ENCODE measurements at places on chromosomes 4 and X. TPM values are rescaled to one million over a fixed set of nuclear protein-coding genes. Genes with fewer than 3 reads are reported as not detected.

UGT2B17 gene
- not detected for total RNA-seq

DNA sequence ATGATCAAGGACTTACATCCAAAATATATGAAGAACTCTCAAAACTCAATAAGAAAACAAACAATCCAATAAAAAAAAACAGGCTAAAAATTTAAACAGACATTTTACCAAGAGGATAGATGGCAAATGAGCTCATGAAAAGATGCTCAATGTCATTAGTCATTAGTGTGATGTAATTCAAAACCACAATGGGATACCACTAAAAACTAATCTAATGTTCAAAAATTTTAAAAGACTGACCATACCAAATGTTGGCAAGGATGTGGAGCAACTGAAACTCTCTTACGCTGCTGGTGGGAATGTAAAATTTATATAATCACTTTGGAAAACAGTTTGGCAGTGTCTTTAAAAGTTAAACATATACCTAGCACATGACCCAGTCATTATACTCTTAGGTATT is 43.7 kb downstream of the RPS6KA6 start:
- H3K4me3 ChIP-seq = no peak overlapping the region
- no peak for DNase-seq
- H3K4me1 ChIP-seq = no peaks in the 10 kb centered on the region
- no peaks in the 10 kb centered on the region for H3K36me3 ChIP-seq
- no peak overlapping the region for H3K27ac ChIP-seq

IRS4 gene
- total RNA-seq = 70.1 TPM

SLC34A2 gene
- 0.12 TPM for total RNA-seq

GRCh38 chrX:9132036-9132638 is 98.2 kb upstream of the FAM9B start:
- H3K4me1 ChIP-seq = no peaks in the 10 kb centered on the region
- no peak overlapping the region for H3K4me3 ChIP-seq
- DNase-seq = no peak
- H3K27ac ChIP-seq = no peak overlapping the region

GRCh38 chr4:106582103-106582502 is 213.5 kb upstream of the GIMD1 start:
- DNase-seq = no peak
- H3K36me3 ChIP-seq = no peaks in the 10 kb centered on the region
- no peaks in the 10 kb centered on the region for H3K27me3 ChIP-seq
- H3K4me1 ChIP-seq = no peaks in the 10 kb centered on the region
- no peak overlapping the region for H3K27ac ChIP-seq
- H3K4me3 ChIP-seq = no peak overlapping the region

- H3K36me3 ChIP-seq = no peaks in the 10 kb centered on the region
- H3K4me1 ChIP-seq = no peaks in the 10 kb centered on the region
- DNase-seq = no peak
Measured at GRCh38 chrX:79243691-79244090, 99.2 kb downstream of the GPR174 start.

RASL11B gene
- total RNA-seq = 6.8 TPM

Data from neural progenitor cell (in vitro differentiated cells).